ENCODE measurements at places on chromosomes 13 and 19.

GRCh38 chr13:101845245-101846020 is 393.0 kb downstream of the ITGBL1 start:
- no peak for DNase-seq

- no peak for DNase-seq
Observed at GRCh38 chr13:98890925-98891324, 86.9 kb downstream of the DOCK9 start.

DNA sequence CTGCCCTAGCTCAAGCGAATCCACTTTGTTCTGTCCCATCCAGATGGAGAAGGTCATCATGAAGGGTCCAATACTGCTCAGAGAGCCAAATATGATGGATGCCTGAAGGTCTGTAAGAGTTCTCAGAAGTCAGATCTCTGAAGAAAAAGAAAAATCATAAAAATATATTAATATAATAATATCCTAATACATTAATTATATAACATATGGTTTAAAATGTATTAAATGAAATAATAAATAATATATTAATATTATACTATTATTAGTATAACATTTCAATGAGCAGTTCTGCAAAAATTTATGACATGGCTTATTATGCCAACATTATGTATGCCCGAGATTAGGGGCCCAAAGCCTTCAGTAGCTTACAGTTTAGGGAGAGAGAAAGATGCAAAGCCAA is 78.2 kb upstream of the GPR12 start:
- DNase-seq: no peak

GRCh38 chr13:112464720-112465119 is 88.6 kb downstream of the SPACA7 start:
- no peak for DNase-seq

- DNase-seq: no peak
Observed at GRCh38 chr19:2274185-2274711, 7.7 kb downstream of the PEAK3 start.

DNA sequence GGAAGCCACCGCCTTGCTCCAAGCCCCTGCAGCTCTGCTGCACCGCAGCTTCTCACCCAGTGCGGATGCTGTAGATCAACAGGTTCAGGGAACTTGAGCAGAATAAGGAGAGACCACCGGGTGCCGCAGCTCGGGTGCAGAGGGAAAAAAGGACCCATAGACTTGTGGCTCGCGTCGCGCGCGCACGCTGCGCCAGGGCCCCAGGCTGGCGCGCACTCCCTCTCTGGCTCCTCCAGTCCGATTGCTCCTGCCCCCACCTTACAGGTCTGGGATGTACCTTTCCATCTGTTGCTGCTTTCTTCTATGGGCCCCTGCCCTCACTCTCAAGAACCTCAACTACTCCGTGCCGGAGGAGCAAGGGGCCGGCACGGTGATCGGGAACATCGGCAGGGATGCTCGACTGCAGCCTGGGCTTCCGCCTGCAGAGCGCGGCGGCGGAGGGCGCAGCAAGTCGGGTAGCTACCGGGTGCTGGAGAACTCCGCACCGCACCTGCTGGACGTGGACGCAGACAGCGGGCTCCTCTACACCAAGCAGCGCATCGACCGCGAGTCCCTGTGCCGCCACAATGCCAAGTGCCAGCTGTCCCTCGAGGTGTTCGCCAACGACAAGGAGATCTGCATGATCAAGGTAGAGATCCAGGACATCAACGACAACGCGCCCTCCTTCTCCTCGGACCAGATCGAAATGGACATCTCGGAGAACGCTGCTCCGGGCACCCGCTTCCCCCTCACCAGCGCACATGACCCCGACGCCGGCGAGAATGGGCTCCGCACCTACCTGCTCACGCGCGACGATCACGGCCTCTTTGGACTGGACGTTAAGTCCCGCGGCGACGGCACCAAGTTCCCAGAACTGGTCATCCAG is 964 bp downstream of the PCDH17 start:
- DNase-seq: no peak

DNA sequence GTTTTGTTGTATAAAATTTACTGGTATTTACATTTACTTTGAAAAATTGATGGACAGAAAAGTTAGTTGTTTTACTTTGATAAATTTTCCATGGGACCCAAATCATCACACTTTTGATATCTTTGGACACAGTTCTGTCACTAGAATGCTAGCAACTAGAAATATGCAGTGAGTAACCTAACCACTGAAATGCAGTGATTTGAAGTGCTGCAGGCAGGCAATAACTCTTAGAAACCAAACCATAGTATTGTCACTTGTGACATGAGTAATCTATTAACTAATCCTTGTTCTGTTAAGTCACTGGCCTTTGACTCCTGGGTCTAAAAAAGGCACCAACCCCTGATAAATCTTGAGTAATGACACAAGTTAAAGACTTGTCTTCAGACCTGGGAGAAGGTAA is 620.0 kb upstream of the ATXN8OS start:
- no peak for DNase-seq

GRCh38 chr13:90846936-90847335 is 500.6 kb upstream of the MIR17HG start:
- DNase-seq: no peak

GRCh38 chr19:6373096-6373812 is 660 bp downstream of the ALKBH7 start:
- DNase-seq: peak; percentile 94

DNA sequence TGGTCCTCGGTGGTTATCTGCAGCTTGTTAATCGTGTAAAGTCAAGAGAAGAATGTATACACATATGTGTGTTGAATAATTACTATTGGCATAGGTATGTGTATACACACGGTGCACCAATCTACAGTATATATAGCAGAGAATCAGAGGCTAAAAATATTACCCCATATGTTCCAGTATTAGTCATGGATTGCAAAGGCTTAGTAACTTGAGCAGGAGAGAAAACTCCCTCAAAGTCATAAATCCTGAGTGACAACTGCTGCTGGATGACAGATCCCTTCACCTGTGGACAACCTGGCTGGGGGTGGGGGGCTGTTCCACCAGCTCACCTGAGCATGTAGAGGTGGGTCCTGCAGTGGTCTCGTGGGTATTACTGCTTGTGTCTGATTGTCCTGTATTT is 185.0 kb downstream of the ZNF536 start:
- no peak for DNase-seq

DNA sequence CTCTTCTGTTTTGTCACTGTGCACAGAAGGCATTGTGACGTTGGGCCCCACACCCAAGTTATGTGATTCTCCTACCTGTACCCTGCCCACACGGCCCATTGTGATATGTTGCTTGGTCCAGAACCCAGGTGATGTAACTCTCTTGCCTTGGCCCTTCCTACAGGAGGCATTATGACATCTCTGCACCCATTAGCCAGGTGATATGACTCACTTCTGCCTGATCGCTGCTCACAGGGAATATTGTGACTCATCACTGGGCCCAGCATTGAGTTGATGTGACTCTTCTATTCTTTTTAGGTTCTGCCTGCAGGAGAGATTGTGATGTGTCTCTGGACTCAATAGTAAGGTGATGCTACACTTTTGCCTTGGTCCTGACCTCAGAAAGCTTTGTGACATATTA is 65.4 kb upstream of the ZNF91 start:
- DNase-seq: no peak

- DNase-seq: no peak
Observed at GRCh38 chr19:53844849-53845246, 20.7 kb upstream of the NLRP12 start.

- no peak for DNase-seq
Observed at GRCh38 chr13:41004875-41005693, 14.0 kb downstream of the ELF1 start.

- no peak for DNase-seq
Observed at GRCh38 chr19:40370997-40371801, 18.8 kb downstream of the HIPK4 start.

DNA sequence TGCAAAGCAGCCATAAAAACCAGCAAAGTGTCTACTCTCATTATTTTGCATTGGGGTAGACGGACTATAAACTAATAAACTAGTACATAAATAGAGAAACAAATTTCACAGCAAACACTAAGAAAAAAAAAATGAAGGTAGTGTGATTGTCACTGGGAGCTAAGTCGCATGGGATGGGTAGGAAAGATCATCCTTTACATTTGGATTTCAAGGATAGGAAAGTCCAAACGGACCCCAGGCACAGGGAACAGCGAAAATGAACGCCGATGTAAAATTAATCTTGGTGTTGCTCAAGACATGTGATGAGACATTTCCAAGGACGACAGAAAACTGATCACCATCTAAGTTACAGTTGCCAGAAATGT is 690 bp upstream of the SGTA start:
- no peak for DNase-seq

- DNase-seq: no peak
Observed at GRCh38 chr13:68998056-68998455, 1109.6 kb upstream of the ATXN8OS start.

- no peak for DNase-seq
Observed at GRCh38 chr13:113401452-113402415, 37.8 kb upstream of the GRTP1 start.

DNA sequence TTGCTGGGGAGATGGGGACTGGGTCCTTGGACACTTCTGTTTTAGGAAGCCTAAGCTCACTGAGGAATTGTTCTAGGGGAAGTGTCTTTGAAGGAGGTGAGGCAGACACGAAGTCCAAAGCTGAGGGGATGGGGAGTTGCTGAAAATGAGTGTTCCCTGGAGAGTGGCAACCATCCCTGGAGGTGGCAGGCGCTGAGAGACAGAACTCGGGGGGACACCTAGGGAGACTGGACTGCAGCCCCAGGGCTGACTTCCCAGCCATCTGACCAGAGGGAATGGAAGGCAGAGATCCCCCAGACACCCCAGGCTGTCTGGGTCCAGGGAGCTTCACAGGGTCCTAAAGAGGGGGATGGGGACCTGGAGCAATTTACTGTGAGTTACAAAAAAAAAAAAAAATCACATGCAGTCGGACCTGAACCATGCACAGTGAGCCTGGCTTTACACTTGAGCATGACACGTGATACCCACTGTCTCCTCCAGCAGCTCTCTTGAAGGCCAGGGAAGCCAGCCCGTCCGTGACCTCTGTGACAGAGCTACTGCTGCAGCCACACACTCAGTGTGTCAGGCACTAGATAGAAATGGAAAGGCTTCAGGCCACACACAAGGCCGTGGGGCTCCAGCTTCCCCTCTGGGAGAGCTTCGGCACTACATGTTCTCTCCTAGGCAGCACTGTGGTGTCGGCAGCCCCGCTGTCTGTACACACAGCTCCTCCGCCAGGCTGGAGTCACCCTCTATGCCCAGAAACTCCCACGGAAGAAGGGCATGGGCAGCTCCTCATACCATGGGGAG is 77.1 kb upstream of the KCTD15 start:
- DNase-seq: no peak

DNA sequence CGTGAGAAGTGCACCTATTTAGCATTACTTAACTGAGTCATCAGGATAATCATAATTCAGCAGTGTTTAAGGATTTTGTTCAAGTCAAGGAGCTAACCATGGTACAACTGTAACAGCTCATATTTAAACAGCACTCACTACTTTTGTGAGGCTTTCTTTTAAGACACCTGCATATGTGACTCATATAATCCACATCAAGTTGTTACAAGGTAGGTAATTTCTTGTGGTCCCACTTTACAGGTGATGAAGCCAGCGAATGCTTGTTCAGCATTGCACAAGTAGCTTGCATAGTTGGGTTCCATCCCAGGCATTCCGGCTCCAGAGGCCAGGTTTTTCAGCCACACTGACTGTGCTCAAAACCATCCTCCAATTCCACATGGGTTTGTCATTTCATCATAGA is 569.2 kb downstream of the MYO16 start:
- no peak for DNase-seq

DNA sequence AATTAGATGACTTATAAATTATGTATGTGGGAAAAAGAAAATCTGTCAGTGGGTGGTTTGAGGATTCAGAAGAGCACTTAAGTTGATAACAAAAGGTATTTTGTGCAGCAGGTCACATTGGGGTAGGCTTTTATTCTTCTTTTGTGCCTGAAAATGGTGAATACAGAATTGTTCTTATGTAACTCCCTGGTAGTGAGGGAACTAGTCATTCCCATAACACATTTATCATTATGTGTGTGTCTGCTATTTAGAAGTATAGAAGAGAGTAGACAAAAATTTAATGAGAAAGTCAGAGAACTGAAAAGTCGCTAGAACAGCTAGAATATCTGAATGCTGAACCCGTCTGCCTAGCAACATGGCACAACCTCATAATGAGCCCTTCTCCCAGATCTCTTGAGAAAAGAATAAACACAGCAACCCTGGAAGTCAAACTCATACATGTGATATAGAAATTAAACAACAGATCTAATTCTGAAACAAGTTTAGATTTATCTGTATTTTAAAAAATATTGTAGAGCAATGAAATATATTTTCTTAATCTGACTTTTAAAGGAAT is 111.8 kb upstream of the EDNRB start:
- DNase-seq: no peak

DNA sequence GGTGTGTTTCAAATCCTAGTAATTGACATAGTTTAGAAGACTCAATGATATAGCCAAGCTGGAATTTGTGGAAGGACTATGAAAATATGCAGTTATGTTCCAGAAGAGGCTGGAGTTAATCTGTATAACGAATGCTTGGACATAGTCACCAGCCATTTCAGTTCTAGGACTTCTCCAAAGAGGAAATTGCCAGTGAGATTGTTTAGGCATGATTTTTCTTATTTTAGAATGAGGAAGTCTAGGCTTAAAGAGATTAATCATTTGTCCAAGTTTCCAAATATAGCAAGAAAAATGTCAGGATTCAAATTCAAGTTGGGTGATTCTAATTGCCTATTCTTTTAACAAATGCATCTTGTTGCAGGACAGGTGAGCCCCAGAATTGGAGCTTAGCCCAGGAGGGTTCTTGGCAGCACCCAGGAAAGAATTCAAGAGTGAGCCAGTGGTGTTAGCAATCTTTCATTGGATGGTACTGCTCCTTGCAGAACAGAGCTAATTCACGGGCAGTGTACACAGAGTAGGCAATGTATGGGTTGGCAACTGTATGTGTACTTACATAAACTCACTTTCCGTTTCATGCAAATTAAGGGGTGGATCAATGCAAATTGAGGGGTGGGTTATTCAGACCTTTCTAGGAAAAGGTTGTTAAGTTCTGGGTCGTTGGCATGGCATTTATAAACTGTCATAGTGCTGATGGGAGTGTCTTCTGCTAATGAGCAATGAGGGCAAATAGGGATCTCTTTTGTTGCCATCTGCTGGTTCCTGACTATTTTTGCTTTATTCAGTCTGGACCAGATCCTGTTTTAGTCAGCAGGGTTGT is 763.1 kb upstream of the SLITRK1 start:
- DNase-seq: no peak

- DNase-seq: no peak
Observed at GRCh38 chr19:55379174-55379573, 2.5 kb downstream of the TMEM190 start.

DNA sequence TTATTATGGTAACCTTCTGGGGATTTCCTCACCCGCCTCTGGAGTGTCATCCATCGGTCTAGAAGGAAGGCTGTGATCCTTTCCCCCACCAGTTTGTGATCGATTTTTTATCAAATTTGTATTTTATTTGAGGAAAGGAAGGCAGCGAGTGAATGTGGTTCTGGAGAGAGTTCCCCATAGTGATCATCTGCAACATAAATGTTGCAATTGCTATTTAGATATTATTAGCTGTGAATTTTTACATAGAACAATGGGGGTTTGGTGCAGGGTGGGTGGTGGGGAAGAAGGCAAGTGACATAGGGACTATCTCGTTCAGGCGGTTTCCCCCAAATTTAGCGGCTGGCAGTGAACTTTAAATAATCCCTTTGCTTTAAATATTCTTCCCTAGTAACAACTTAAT is 1.2 kb downstream of the CDK8 start:
- DNase-seq: no peak

Measured in SK-N-MC (cell line).